ENCODE measurements at places on chromosomes 12 and 14.

DNA sequence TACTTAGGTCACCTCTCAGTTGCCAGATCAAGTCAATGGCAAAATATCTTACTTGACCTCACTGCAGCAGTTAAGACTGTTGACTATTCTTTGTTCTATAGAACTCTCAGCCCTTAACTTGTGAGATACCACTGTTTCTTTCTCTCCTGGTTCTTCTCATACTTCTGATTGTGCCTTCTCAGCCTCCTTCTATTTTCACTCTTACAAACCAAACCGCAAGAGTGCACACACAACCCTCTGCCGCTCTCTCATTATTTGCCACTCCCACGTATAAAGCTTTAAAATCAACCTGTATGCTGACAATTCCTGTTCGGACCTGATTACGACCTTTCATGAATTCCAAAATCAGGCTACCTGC is 4.5 kb downstream of the E2F7 start:
- no peak for DNase-seq

DNA sequence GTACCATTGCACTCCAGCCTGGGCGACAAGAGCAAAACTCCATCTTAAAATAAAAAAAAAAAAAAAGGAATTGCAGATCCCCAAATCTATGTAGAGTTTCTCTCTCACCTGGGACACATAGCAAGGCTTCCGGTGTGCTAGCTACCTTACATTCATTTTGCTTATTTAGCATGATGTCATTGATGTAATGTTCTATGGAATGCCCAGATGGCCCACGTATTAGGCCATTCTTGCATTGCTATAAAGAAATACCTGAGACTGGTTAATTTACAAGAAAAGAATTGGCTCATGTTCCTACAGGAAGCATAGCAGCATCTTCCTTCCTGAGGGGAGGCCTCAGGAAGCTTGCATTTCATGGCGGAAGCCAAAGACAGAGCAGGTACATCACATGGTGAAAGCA is 36.9 kb upstream of the A2ML1 start:
- no peak for DNase-seq

GRCh38 chr14:76426161-76426696 is 50.3 kb downstream of the ESRRB start:
- no peak for DNase-seq

DNA sequence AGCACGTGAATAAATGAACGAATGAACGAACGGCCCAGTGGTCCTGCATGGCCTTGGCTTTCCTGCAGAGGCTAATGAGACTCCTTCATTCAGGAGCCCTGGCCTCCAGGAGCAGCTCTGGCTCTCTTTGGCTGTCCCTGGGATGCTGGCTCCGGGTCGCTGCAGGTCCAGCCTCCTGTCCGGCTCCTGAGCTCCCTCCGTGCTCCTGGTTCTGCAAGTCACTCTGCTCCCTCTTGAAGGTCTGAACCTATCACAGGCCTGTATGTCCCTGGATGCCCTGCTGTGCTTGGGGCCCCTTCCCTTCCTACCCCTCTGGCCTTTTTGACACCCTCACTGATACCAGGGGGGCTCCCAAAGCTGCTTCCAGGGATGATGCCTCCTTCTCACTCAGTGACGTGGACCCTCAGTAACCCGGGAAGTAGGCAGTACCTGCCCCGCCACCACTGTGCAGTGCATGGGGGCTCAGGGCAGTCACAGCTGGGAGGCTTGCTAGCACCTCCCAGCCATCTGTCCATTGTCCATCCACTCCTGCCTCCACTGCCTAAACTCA is 133.7 kb upstream of the C14orf180 start:
- DNase-seq = no peak

GRCh38 chr12:132887513-132888351 is at the start of gene CHFR:
Gene CHFR (minus strand): TSS chr12:132887605. CDS start chr12:132887328, 277 bp downstream.
- peak; percentile 98 for DNase-seq

- no peak for DNase-seq
Observed at GRCh38 chr14:27148143-27148542, 550.3 kb upstream of the NOVA1 start.

- DNase-seq = no peak
Observed at GRCh38 chr12:101564912-101565311, 29.9 kb upstream of the MYBPC1 start.

DNA sequence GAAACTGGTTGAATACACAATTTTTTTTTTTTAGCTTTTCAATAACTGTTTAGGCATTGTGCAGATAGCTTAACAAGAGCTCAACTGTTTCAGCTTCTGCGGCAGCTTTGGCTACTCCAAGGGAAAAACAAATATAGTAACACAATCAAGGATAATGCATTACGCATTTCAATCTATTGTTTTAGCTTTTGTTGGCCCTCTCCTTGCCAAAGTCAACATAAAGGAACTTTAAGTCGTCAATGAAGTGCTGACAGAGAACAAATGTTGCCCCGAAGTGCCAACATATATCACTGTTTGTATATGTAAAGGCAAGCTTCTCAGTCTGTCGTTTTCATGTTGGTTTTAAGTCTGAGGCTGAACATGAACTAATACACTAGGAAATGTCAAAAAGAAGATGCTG is 1087.4 kb upstream of the FLRT2 start:
- DNase-seq = no peak

DNA sequence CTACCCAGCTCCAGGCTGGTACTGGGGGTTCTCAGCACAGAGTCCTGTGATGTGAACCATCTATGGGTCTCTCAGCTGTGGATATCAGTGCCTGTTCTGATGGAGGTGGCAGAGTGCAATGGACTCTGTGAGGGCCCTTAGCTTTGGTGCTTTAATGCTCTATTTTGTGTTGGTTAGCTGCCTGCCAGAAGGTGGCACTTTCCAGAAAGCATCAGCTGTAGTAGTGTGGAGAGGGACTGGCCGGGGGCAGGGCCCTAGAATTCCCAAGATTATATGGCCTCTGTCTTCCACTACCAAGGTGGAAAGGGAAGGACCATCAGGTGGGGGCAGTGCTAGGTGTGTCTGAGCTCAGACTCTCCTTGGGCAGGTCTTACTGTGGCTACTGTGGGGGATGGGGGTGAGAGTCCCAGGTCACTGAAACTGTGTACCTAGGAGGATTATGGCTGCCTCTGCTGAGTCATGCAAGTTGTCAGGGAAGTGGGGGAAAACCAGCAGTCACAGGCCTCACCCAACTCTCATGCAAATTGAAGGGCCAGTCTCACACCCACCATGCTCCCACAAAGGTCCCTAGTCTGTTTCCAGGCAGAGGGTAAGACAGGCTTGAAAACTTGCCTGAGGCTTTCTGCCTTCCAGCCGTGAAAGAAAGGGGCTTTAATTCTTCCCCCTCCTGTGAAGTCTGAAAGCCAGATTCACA is 878.1 kb downstream of the C12orf50 start:
- no peak for DNase-seq

GRCh38 chr12:125395583-125396215 is 330.5 kb downstream of the AACS start:
- DNase-seq = no peak

DNA sequence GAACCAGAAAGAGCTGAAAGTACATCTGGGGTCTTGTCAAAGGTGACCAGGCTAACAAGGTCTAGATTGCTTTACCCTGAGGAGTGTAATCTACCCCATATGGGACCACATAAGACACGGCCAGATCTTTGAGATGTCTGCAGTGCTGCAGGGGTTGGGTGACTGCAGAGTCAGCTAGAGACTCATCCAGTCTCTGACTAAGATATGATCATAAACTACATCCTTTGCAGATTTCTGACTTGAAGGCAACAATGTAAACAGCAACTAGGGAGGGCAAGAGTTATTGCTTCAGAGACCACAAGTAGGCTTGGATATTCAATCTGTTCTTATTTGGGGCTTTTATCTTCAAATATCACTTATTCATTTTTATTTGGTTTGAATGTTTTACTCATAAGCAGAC is 1080.5 kb upstream of the FOXG1 start:
- no peak for DNase-seq

- no peak for DNase-seq
Observed at GRCh38 chr12:132723764-132724140, 13.1 kb downstream of the PGAM5 start.

DNA sequence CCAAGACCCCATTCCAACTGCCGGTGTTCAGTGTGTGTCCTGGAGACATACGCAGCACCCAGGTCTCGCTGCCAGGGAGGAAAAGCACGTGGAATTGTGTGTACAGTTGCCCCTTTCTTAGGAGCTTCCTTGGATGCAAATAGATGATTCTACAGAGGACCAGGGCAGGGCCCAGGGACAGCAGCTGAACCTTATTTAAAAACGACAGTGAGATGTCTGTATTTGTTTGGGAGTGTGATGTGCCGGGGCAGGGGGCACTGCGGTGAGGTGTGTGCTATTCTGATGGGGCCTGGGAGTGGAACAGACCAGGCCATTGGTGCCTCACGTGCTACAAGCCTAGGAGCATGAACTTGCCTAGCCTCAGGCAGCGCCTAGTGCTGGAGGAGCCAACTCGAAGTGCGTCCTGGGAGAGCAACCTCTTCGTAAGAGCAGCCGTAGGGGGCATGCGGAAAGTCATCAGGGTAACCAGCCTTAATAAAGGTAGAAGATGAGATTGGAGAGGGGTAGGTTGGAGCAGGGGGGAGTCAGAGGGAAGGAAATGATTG is 98.3 kb upstream of the ESRRB start:
- DNase-seq = no peak

- DNase-seq = no peak
Observed at GRCh38 chr12:50647479-50647878, 116.4 kb upstream of the ATF1 start.

- no peak for DNase-seq
Observed at GRCh38 chr12:45483571-45483970, 245.9 kb upstream of the ARID2 start.

DNA sequence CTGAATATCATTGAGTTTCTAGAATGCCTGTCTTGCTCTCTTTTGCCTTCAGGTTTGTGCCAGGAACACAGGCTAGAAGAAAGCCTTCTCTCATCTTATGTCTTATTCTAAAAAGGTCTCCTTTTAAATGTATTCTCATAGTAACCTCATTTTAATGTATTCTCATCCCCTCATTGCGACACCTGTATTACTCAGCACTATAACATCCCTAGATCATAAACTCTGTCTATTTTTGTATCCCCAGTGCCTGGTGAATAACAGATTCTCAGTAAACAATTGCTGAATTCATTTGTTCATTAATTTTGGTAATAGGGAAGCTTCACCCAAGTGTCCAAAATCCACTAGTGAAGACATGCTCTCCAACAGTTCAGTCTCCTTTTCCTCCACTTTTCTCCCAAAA is 8.8 kb upstream of the LRRK2 start:
- DNase-seq = no peak

DNA sequence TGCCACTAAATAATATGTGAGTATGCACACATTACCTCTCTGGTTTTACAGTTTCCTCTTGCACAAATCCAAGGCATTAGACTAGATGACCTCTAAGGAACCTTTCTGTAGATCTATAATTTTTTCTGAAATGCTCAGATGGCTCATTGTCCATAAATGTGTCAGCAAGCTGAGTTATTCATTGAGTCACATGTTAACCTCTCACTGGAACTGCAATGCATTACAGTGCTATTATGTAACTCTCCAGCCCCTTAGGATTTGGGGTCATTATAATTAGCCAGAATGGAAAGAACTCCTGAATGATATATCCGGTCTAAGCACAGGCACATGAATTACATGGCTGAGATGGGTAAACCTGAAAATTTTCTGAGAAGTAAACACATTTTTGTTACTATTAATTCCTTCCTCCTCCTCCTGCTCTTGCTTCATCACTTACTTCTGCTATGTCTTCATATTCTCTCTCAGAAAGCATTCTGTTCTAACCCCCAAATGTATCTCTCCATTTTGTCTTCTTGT is 20.3 kb upstream of the DRAM1 start:
- peak; percentile 83 for DNase-seq

GRCh38 chr12:50914872-50915484 is 37.4 kb upstream of the HIGD1C start:
- DNase-seq = no peak

GRCh38 chr14:81192594-81192993 is 28.2 kb downstream of the GTF2A1 start:
- no peak for DNase-seq

DNA sequence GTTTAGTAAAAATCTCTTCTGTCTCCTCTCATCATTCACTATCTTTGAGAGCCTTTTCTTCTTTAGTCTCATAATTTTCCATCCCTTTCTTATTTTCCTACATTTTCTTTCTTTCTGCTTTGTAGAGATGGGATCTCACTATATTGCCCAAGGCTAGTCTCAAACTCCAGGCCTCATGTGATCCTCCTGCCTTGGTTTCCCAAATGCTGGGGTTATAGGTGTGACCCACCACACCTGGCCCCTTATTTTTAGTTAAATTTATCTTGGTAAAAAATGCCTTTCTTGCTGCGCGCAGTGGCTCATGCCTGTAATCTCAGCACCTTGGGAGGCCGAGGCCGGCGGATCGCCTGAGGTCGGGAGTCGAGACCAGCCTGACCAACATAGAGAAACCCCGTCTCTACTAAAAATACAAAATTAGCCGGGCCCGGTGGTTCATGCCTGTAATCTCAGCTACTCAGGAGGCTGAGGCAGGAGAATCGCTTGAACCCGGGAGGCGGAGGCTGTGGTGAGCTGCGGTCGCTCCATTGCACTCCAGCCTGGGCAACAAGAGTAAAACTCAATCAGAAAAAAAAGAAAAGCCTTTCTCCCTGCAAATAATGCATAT is 996 bp downstream of the SLC2A3 start:
- no peak for DNase-seq

DNA sequence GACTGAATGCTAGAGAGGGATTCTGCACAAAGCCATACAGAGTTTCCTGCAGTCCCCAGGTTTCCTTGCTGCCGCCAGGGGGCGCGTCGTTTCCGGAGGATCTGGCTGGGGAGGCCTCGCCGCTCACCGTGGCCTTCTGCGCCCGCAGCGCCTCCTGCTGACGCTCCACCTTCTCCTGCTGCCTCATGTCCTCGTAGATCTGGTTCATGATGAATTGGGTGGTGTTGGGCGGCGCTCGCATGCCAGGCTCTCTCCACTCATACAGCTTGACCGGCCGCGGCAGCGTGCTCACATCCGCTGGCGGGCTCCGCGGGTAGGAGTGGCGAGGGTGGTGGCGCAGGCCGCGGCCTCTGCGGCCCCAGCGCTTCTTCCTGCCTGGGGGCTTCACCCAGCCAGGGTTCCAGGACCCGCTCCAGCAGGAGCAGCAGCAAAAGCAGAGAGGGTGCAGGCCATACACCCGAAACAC is 987 bp downstream of the CCER1 start:
- DNase-seq = no peak

DNA sequence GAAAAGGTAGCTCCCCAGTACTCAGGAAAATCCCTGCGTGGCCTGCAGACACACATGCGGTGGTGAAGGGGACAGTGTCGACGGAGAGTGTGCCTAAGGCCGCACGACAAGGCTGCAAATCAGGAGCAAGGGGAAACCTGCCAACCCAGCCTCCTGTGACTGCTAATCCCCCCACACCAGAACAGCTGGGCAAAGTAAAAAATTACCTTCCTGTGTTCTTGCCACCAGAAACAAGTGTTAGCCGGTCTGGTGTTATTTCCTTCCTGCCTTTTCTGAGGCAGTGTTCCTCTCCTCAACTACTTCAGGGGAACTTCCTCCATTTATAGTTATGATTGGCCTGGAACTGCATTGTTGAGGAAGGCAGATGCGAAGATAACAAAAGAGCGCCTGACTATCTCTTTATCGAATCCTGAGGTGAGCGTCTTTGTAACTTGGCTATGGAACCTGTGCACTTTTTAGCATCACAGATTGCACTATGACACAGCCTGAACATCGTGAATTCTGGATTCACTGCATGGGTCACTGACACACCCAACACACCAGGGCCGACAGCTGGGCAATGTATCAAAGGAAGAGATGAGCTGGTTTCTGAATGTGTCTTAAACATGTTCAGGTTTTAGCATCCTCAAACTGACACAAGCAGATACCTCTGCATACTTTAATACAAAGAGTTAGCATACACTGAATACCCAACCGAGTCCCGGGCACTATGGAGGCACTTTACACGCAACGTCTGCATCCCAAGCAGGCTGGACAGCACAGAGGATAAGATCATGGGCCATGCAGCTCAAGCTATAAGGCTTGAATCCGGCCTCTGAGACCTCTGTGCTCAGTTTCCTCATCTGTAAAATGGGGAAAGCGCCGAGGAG is 28.9 kb downstream of the SLC15A4 start:
- no peak for DNase-seq

All from fibroblast of skin of back (primary cell).